NCI-H187 (cell line): ENCODE measurements at places on chromosomes 2 and 18.

GRCh38 chr2:58601017-58601416, 359.9 kb upstream of the FANCL start:
- DNase-seq, result no peak

DNA sequence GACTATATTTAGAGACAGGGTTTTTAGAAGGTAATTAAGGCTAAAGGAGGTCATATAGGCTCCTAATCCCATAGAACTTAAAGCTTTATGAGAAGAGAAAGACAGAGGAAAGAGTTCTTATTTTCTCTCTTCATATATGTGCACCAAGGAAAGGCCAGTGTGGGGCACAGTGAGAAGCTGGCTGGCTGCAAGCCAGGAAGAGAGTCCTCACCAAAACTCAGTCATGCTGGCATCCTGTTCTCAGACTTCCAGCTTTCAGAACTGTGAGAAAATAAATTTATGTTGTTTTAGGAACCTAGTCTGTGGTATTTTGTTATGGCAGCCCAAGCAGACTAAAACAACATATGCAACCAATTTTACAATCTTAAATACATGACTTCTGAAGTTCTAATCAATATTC, 31.5 kb upstream of the ATIC start:
- no peak for DNase-seq

GRCh38 chr2:128577141-128577930, 258.7 kb upstream of the HS6ST1 start:
- no peak for DNase-seq

- no peak for DNase-seq
These were observed 33.2 kb downstream of the DDX1 start for GRCh38 chr2:15624903-15625302.

DNA sequence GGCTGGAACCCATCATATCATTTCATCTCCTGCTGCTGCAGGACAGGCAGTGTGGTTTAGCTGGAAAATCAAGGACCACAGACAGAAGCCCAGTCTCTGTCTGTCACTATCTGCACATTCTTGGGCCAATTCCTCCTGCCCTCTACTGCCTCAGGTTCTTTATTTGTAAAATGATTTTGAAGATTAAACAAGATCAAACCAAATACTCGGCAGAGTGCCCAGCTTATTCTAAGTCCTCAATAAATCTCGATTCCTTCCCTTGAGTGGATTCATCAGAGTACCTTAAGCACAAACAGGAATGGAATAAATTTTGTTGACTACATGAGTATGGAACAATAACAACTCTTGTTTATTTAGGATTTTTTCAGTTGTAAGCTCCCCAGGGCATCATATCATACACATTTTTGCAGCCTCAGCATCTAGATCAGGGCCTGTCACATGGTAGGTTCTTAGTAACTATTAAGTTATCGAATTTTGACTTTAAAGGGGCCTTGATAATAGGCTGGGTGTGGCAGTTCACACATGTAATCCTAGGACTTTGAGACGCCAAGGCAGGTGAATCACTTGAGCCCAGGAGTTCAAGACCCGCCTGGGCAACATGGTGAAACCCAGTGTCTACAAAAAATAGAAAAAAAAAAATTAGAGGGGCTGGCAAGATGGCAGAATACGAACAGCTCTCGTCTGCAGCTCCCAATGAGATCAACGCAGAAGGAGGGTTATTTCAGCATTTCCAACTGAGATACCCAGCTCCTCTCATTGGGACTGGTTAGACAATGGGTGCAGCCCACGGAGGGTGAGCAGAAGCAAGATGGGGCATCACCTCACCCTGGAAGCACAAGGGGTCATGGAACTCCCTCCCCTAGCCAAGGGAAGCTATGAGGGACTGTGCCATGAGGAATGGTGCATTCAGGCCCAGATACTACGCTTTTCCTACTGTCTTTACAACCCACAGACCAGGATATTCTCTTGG, 11.1 kb downstream of the RHOB start:
- DNase-seq, result no peak

DNA sequence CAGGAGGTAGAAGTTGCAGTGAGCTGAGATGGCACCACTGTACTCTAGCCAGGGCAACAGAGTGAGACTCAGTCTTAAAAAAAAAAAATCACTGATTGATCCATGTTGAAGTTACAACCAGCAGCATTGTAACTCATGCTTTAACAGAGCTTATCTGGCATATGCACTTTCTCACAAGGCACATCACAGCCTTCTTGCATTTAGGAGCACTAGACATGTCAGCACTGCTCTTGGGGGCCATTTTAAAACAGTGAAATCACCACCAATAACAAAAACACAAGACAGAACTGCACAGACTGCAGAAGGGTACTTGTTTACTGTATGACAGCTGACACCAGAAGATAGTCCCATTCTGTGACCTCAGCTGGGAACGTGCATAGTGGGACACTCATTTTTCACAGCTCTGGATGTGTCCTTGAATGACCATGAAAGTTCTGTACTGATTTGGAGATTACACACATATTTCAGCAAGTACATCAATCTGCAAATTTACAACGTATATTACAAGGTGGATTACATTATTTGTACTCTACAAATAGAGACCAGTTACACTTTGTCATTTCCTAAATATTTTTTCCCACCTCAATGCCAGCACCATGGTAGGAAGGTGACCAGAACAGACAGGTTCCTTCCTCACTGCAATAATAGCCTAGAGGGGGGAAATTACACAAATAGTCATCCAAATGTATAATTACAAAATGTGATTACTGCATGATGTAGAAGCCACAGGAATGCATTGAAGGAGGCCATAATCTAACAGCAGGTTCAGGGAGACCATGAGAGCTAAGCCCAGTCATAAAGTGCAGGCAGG, 35.1 kb downstream of the CCBE1 start:
- no peak for DNase-seq

DNA sequence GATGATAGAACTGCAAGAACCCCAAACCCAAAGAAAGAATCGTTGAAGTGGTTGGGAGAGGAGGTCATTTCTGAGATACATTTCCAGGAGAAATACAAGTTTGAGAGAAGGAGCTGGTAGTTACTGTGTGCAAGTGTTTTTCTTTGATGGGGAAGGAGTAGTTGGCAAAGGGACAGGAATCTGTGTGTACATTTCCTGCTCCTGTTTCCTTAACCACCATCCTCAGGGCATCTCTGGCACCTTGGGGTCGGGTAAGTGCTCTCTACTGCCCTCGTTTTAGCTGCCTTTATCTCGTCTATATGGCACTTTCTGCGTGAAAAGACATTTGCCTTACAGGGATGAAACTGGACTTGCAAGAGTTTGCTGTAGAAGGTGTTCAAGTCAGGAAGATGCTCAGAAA, 27.3 kb downstream of the CDC42EP3 start:
- no peak for DNase-seq
